Brain pericyte (primary cell): ENCODE measurements at places on chromosomes 12 and 14.

GRCh38 chr14:53855127-53855526 lies 101.5 kb downstream of the BMP4 start:
- DNase-seq = no peak

DNA sequence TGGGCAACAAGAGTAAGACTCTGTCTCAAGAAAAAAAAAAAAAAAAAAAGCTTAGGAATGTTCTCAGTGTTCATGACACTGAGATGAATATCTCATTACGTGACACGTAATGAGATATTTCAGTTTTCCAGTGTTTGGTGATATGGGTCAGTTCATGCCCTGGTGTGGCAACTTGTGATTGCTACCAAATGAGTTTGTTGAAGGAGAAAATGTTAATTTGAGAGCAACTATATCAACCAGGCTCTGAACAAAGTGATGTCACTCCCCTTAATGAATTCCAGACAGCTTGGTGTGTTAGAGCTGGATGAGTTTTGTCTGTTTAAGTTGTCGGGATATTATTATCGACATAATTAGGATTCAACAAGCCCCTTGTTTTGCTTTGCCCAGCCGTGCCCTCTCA lies 211.7 kb downstream of the DPF3 start:
- no peak for DNase-seq

GRCh38 chr12:9039397-9039977 lies 50.1 kb downstream of the KLRG1 start:
- no peak for DNase-seq

GRCh38 chr14:87133073-87133801 lies 859.7 kb downstream of the GALC start:
- no peak for DNase-seq

GRCh38 chr12:60014436-60014835 lies 418.6 kb downstream of the SLC16A7 start:
- DNase-seq = no peak

DNA sequence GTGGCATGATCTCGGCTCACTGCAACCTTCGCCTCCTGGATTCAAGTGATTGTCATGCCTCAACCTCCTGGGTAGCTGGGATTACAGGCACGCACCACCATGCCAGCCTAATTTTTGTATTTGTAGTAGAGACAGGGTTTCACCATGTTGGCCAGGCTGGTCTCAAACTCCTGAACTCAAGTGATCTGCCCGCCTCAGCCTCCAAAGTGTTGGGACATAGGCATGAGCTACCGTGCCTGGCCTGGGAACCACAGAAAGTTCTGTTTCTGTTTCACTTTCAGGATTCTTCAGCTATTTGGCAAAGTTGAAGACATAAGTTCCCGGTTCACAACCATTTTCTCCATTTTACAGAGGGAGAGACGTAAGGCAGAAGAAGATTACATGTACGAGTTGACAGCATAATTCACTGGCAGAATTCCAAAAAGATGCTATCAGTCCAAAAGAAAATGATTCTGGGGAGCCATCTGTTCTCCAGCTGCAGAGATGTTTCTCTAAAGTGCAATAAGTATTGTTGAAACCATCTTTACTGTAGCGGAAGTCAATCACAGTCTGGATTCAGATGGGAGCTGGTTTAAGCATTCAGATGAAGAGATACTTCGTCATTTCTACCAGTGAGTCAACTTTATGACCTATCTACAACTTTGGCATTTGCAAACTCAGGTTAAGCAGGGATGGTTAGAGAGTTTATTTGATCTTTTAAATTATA lies 8.1 kb upstream of the RNF34 start:
- no peak for DNase-seq

DNA sequence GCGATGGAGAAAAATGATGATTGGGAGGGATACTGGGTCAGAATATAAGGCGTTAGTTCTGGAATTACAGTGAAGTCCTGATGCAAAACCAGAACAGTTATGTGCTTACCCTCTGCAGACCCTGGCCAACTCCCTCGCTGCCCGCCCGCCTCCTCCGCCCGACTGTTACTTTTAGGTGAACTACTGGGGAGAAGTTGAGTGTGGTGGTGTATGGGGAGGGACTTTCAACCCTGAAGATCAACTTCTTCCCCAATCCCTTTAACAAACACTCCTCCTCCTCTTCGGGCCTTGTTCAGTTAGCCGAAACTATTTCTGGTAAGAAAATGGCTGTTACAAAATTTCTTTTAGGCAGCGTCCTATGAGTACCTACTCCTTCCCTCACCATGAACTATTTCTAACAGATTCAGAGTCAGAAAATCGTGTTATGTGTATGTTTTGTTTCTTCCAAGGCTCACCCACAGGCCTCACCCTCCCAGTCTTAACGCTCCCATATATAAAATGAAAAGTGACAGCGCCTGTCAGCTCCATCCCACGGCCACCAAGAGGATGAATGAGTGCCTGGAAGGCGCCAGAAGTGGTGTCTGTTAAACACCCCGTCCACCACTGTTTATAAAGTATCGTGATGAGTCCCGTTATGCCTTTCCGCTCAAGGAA lies 1.3 kb downstream of the FBXO33 start:
- DNase-seq = no peak

DNA sequence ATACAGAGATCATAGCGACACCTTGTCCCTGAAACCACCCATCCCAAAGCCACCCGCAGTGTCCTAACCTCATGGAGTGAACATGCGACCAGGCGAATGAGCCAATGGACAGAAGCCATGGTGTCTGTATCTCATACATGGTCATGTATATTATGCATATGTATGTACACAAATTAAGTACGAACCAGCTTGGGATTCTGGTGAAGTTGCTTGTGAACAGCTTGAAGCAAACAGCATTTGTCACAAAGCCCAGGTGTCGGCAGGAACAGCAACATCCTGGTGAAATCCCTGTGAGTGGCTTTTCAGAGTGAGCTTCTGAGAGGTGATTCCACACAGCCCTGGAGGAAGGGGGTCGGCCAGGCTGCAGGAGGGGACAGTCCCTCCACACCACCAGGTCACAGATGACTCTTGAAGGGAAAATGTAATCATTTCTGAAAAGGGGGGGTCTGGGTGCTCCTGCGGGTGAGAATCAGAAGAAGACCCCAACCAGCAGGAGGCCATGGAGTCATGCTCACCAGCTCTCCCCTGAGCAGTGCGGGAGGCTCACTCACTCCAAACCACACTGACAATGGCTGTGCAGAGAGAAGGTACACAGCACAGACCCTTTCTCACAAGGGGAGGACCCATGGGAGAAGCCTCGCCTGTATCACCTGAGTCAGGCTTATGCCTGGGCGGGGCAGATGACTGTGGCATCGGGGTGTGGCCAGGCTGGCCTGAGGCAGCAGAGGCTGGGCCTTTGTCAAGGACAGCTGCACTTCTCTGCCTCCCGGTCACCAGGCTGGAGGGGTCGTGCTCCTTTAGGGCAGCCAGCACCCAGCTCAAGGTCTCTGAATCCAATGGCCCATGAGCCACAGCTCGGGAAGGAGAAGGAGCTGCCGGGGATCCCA lies 14.3 kb downstream of the CHGA start:
- no peak for DNase-seq

DNA sequence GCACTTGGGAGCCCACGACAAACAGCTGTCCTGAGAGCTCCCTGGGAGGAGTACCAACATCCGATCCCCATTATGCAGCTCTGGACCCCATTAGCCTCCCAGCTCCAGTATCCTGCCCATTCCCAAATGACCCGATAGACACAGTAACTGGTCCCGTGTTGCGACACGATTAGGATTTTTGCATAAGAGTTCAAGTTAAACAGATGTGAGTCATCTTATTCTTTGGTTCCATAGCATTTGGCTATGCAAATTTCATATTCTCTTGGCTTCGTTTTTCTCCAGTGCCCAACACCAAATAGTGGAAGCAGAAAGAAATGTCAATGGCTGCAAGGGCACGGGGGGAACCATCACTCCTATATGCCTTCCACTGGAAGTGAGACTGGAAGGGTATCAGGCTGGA lies 43.0 kb upstream of the LRRC10 start:
- DNase-seq = no peak

DNA sequence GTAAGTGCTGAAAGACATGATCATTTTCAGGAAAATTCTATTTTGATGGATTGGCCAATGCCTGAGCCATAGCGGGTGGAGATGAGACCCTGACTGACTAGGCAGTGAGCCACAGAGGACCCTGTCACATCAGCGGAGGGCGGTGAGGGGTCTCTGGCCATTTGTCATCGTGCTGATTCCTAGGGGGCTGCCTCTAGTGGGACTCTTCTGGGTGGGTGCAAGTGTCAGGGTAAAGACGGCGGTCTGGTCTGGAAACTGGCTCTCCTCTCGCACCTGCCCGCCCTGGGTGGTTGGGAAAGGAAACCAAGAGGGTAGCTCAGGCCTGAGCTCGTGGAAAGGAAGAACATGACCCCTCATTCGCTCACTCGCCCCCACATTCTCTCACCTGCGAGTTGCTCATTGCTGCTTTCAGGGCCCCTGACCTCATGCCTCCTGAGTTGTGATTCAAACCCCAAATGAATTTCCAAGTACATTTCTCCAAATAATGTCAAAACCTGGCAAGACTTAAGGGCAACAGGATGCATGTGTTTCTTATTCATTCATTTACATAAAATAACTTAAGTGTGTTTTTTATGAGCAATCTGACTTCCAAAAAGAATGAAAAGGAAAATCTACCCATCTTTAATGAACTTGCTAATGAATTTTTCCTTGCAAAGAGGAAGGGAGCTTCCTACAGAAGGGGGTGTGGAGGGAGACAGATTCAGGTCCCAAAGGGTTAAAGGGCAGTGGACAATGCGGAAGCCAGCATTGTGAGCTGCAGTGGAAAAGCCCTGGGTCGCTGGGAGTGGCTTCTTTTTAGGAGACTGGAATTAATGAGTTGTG lies 12.8 kb downstream of the MEG3 start:
- no peak for DNase-seq

GRCh38 chr12:52331833-52332232 lies 10.6 kb upstream of the KRT83 start:
- no peak for DNase-seq

DNA sequence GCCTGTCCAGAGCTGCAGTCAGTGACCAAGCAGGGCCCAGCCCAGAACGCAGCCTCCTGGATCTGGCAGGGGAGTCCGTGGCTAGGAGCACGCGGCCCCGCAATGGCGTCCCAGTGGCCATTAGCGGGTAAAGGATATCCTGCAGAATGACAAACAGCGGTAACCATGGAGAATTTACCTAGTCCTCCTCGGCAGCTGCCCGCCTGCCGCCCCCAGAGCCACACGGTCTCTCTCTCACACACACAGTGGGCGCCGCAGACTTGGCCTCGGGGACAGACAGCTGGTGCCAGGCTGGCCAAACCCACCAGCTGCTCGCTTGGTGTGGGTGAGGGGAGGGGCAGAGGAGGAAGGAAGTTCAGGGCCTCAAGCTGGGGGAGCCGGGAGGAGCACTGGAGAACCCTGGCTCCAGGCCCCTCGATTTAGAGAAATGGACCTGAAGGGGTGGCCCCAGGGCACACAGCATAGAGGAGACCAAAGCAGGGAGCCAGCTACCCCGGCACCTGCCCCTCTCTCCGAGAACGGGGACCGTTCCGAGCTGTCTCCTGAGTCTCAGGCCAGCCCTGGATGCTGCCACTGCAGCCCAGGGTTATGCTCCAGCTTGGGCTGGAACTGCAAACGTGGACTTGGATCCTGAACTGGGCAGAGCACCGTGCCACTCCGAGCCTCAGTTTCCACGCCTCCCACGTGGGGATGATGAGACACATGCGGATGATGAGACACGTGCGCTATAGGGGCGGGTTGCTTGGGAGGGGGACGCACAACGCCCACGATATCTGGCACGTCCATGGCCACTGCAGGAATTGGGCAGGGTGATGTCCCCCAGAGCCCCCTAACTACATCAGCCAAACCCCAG lies 3.4 kb downstream of the CDK2AP1 start:
- DNase-seq = no peak

GRCh38 chr12:6262623-6263022 lies 47.9 kb upstream of the PLEKHG6 start:
- DNase-seq = no peak

DNA sequence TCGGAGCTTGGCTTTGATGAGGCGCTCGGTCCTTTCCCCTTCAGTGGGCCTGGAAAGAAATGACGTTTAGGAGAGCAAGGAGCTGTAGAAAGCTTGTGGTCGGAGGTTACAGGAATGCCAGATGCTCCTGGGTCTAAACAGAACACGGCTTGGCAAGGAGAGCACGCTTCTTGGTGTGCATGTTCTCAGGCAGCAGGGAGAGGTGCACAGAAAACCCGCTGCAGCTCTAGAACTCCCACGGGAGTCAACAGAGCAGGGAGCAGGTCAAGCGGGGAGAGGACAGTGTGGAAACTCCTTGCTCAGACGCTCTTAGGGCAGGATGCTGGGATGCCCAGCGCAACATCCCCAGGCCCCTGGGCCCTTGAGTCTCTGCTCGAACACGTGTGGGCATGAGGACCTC lies 51.0 kb downstream of the SSH1 start:
- no peak for DNase-seq

DNA sequence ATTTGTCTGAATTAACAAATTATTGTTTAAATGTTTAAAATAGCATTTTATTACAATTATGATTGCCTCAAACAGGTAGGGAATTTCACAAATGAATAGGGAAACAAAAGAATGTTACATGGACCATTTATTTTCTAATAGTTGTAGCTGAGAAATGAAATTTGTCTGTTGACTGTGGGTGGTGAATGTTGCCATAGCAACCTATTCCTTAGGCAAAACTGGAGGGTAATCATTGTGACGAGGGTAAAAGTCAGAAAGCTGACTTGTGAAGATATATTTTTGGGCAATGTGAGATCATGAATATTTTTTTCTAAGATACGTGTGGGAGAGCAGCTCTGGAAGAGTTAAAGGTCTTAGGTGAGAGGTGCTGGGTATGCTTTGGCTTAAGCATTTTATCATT lies 24.2 kb upstream of the CLEC14A start:
- DNase-seq = no peak

GRCh38 chr12:80293347-80293746 lies 150.7 kb upstream of the PTPRQ start:
- DNase-seq = no peak

DNA sequence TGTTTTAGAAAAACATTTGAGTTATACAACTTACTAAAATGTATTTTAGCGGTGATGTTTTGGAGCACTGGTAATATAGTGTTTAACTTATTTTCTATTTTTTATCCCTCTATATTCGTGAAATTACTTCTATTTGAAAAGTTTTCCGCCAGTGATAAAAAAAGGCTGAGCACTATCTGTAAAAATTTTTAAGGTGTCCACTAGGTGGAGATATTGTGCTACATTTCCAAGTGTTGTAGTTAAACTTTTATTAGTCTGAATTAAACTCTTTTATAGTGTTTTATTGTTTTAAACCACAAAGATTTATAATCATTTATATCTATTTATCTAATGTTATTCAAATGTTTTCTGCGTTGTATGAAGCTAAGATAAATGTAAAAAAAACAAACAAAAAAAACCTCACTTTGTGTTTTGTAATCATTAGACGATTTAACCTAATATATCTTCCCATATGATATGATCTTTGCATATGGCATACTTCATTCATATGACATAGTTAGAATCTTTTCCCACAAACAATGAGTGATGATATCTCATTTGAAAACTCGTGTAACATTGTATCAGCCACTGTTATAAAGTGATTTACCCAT lies 11.8 kb downstream of the ALG10B start:
- no peak for DNase-seq

DNA sequence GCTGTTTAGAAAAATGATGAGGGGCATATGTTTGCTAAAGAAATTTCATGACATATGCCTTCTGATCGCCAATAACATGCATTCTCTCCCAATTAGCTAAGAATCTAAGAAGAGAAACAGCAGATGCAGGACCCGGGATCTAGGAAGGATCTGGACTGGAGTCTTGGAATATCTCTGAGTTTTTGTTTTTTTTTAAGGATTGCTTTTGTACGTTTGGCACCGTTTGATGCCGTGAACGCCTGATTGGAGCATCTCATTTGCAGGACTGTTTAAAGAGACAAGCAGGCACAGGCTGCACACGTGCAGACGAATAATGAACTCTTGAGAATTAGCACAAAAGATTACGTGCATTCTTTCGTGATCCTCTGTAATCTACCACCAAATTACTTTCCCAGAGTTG lies 13.6 kb downstream of the EML1 start:
- no peak for DNase-seq
